ENCODE measurements at places on chromosomes 4 and X. TPM values are rescaled to one million over a fixed set of nuclear protein-coding genes. Genes with fewer than 3 reads are reported as not detected.

DNA sequence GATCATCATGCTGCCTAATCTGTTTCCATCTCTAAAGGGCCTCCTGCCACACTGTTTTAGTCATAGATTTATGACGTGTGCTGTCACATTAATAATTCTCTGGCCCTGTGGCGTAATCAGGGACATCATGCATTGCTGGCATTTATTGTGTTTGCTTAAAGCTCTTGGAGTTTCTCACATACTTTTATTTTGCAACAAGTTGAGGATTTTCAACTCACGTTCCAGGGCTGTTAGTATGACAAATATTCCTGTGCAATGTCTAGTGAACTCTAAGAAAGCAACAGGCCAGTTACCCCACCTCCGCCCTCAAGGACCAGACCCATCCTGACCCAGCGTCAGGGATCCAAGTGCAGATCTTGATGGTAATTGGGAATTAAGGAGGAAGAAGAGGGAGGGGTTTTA, 7.8 kb upstream of the PIGA start:
- DNase-seq = no peak

GRCh38 chrX:149074398-149074797, 430.7 kb downstream of the IDS start:
- DNase-seq = no peak

DNA sequence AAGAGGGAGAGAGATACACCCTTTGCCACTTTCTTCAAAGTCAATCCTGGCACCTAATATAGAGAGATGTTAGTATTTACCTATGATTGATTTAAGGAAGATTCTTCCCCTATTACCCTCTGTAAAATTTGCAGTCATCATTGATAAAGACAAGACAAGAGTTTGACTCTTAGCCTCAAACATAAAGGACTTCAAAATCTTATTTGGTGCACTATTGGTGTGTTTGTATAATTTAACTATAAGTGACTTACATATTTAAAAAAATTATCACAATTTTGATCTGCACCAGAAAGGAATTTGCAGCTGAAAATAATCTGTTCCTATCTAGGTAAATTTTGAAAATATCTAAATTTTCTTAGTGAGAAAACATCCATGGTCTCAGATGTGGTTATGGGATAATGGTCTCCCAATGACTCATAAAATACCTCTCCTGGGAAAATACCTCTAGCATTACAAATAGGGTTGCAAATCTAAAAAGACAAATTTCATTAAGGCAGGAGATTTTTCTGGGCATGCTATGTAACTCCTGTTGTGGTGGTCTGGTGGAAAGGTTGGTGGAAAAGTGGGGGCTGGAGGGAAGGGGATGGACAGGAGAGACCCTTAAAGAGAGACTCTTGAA, 173.6 kb upstream of the MED14 start:
- DNase-seq = peak; percentile 51

- peak; percentile 23 for DNase-seq
Observed at GRCh38 chr4:25031077-25031621, 403 bp upstream of the LGI2 start.

- DNase-seq = no peak
Observed at GRCh38 chrX:21738210-21738949, 19.5 kb downstream of the SMPX start.

GRCh38 chr4:114512595-114513295, 85.9 kb upstream of the UGT8 start:
- no peak for DNase-seq

DNA sequence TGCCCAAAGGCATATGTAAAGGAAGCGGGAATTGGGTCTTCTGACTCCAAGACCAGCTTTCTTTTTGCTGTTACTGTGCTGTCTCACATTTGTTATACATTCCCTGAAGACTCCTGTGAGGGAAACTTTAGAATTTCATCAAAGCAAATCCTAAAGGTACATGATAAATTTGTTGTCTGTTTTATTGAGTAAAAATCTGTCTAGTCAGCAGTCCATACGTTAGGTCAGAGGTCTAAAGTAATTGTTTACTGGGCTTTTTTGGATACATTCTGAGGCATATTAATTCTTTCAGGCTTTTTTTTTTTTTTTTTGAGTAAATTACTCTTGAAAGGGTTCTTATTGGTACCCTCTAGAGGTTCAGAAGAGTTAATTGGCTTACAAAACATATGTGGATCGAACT, 347.2 kb downstream of the RPA4 start:
- no peak for DNase-seq

DNA sequence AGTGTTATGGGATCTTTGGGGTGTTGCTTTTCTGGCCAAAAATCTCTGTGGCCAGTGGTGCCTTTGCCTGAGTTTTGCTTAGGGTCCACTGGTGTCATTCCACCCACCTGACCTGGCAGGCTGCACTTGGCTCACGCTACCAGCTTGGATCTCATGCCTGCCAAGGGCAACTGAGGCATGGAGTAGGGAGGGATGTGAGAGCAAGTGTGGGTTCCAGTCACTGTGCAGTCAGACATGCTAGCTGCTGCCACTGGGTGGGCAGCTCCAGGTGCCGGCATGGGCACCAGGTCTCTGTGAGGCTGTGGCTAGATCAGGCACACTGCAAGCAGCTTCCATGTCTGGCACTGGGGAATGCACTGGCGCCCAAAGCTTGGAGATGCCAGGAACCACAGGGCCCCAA, 424.1 kb downstream of the PRR32 start:
- DNase-seq = no peak

GRCh38 chr4:15314974-15315373, 112.9 kb upstream of the C1QTNF7 start:
- no peak for DNase-seq

GRCh38 chrX:72381439-72382201, 75.9 kb upstream of the CITED1 start:
- no peak for DNase-seq

DNA sequence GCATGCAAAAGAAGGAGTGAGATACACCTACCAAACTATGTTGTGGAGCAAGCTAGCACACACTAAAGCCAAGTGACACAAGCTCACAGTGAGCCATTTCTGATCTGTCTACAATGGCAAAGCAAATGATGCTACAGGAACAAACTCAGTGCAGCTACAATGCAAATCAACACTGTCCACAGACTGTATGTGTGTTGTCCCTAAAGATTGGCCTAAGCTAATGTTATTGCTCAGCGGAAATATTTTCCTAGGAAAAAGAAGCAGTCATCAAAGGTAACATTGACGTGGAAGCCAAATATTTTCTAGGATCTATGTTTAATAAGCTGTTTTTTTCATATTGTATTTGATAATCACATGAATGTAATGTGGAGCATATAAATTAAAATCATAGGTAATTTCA, 34.7 kb upstream of the HPGDS start:
- no peak for DNase-seq

The AREG gene
- total RNA-seq = not detected

The ERCC6L gene
- 11.1 TPM for total RNA-seq

The EDA gene
- total RNA-seq = 1.2 TPM
